ENCODE measurements at places on chromosomes 1 and 21.

DNA sequence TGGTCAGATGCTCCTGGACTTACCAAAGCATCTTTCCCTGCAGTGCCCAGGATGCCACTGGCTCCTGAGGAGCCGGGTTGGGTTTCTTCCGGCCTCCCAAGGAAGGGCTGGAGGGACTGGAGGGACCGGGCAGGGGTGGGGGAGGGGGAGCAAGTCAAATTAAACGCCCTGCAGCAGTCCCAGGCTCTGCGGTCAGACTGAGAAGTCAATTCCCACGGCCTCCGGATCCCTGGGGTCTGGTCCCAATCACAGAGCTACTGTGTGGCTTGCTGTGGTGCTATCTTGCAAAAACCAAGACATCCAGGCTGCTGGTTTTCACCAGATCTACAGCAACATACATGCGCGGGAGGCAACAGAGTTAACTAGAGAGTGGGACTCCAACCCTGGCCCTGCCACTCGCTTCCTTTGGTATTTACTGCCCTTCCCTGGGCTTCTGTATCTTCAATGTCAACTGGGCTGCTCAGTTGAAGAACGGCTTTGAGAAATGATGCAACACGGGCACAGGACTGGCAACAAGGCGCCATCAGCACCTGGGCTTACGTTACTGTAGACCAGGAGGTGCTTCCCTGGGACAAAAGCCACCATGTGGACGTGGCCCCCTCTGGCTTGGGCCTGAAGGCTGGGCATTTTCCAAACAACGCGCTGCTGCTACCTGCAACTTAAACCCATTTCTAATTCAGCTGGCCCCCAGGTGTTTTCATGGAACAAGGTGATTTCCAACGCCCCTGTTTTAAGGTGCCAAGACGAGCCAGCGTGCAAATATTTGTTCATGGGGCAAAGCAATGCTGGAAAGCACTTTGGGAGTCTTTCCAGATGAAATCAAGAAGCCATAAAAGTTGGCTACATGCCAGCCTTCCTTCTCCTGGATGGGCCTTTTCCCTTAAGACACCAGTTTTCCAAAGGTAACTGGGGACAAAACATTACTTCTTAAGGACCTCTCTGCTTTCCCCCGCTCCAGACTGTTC, 11.5 kb downstream of the RCC2 start:
- DNase-seq: no peak

GRCh38 chr1:153367090-153367489, 8.3 kb downstream of the S100A12 start:
- no peak for DNase-seq

DNA sequence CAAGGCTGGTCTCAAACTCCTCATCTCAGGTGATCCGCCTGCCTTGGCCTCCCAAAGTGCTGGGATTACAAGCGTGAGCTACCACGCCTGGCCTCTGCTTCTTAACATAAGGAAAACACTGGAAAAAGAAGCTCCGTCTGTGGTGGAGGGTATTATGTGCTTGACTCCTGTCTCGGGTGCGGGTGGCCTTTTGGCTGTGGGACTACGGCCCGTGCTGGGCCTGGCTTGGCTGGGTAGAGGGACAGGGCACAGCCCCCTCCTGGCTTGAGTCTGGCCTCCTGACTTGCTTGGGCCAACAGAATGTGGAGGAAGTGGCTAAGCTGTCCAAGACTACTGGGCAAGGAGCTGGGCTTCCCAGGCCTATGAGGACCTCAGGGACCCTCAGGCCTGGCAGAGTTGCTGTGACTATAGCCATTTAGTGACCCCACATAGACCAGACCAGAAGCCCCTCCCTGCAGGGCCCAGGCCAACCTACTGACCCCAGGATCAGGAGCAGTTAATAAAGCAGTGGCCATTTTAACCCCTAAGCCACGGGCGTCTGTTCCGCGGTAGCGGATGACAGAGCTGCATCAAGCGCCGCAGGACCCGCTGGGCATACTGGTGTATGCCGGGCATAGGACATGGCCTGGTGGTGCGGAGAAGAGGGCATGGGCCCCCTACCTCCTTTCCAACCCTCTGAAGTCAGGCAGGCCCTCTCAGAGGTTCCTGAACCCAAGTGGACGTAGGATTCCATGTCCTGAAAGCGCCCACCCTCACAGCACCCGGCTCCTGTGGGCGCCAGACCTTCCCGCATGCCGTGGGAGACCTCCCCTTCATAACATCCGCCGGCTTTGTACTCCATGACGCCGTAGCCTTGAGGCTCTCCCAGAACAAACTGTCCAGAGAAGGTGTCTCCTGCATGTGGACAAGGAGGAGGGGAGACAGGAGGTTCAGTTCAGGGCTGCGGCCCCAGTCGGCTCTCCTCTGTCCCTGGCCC, 4.4 kb downstream of the MORN1 start:
- DNase-seq: no peak

GRCh38 chr1:199529324-199529723, 498.2 kb upstream of the NR5A2 start:
- DNase-seq: no peak

GRCh38 chr1:219990782-219991510, 55.4 kb downstream of the EPRS1 start:
- DNase-seq: peak; percentile 34

- no peak for DNase-seq
These were observed 42.9 kb downstream of the CAPZB start for GRCh38 chr1:19442154-19443096.

GRCh38 chr1:113881661-113882060, 5.7 kb downstream of the BCL2L15 start:
- DNase-seq: no peak

GRCh38 chr1:8776104-8776503, 41.3 kb downstream of the RERE start:
- no peak for DNase-seq

- DNase-seq: no peak
These were observed 45.9 kb upstream of the MYOCOS start for GRCh38 chr1:171576144-171576543.

GRCh38 chr1:1603671-1604373, 3.9 kb upstream of the FNDC10 start:
- no peak for DNase-seq

DNA sequence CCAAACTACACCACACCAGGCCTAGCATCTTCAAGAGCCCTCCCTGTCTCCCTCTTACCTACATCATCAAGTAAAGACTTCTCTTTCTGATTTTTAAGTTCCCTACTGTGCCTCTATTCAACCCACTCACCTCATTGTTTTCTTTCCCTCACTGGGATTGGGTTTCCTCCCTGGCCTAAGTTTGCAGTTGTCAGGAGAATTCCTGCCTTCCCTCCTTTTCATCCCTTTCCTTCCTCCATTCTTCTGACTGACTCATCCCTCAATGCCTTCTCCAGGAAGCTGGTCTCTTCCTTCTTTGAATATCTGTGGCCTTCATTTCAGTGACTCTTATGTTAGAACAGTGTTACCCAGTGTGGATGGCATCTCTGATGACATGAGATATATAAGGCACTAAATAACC, 139.9 kb upstream of the KIAA0040 start:
- no peak for DNase-seq

- DNase-seq: no peak
These were observed 26.4 kb downstream of the WLS start for GRCh38 chr1:68205794-68206358.

- DNase-seq: no peak
These were observed 245.3 kb downstream of the GPR52 start for GRCh38 chr1:174693085-174693484.

GRCh38 chr21:34743831-34744230, 75.0 kb downstream of the CLIC6 start:
- DNase-seq: no peak

DNA sequence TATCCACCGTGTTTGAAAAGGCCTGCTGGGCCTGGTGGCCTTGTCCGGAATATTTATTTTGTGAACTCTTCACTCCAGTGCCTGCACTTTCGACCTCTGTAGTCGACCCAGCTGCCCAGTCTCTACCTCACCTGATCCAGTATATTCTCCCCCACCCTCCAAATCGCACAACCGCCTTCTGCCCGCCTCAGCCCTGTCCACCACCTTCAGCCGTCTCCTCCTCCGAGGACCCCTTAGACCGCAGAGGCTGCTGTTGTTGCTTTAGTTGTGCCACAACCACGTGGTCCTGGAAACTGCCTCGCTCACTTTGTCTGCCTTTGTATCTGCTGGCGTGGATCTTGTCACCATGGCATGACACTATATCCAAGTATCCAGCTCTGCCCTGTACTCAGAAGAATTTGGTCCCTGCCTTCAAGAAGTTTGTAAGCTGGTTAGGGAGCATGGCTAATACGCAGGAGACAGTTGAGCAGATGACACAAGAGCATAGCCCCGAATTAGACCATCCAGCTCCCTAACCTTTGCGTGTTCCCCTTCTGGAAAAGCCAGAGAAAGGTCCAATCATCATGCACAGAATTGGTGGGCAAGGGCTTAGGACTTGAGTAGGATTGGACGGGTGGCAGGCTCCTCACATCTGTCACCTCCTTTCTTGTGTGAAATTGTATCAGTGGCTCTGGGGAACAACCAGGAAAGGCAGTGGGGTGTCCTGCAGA, 1.5 kb downstream of the PHGDH start:
- no peak for DNase-seq

DNA sequence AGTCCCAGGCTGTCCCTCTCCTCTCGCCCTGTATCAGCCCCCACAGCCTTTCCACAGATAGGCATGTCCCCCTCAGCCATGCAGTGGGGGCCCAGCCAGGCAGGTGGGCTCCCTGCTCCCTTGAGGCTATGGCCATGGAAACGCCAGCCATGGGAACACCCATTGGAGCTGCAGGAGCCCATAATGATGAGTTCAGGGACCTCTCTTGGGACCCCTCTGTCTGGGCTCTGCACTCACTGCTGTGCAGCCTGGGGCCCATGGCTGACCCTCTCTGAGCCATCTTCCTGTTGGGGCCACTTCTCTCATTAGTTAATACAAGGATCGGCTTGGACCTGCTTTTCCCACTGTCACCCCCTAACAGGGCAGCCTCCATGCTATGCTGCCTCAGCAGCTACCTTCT, 33.2 kb downstream of the WNT3A start:
- DNase-seq: no peak

DNA sequence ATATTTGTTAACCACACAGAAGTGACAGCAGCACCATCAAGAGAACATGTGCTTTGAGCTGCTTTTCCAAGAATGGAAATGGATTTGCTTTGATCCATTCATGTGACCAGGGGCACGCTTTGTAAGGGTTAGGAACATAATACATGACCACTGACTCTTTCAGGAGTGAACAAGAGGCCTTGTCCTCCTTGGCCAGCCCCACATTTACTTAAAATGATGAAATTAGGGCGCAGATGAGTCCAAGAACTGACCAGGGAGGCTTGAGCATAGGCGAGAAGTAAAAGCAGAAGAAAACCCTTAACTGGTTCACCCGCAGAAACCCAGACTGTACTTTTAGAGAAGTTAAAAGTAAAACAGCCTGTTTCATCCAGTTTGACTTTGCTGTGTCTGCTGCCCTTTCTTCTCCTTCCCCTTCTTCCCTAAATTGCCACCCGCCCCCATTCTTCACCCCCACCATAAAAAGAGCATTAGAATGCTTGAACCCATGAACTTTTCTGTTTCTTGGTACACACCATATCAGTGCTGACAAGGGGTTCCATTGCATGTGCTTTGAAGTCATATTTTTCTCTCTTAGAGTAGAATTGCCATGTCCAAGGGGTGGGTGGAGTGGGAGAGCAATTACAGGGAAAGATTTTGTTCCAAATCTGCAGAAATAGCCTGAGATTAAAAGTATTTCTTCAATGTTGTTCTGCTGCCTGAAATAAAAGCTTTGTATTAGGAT, 2.6 kb upstream of the GLUL start:
- DNase-seq: no peak

DNA sequence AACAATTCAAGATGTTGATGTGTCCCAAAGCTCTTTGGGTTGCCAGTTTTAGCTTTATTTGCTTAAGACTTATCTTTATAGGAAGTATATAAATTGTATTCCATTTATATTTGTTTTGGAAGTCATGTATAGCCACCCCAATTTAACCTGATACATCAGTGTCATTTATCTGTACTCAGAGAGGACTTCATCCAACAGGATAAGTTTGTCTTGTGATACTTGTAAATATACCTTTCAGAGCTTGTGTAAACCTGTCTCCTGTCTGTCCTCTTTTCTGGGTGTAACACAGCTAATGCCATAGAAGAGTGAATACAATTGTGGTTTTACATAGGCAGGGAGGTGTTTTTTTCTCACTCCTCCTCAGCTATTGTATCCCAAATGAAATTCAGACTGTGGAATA, 10.4 kb downstream of the PTGFR start:
- no peak for DNase-seq

DNA sequence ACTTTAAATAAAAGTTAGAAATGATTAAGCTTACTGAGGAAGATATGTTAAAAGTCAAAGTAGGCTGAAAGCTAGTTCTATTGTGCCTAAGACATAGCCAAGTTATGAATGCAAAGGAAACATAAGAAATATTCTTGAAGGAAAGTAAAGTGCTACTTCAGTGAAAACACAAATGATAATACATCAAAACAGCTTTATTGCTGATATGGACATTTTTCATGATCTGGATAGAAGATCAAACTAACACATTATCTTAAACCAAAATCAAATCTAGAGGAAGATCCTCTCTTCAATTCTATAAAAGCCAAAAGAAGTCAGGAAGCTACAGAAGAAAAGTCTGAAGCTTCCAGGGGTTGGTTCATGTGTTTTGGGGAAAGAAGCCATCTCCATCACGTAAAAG, 545.9 kb downstream of the COL11A1 start:
- DNase-seq: no peak

Measured in NCI-H146 (cell line).